ENCODE measurements at places on chromosomes 1 and 21. TPM values are rescaled to one million over a fixed set of nuclear protein-coding genes. Genes with fewer than 3 reads are reported as not detected.

DNA sequence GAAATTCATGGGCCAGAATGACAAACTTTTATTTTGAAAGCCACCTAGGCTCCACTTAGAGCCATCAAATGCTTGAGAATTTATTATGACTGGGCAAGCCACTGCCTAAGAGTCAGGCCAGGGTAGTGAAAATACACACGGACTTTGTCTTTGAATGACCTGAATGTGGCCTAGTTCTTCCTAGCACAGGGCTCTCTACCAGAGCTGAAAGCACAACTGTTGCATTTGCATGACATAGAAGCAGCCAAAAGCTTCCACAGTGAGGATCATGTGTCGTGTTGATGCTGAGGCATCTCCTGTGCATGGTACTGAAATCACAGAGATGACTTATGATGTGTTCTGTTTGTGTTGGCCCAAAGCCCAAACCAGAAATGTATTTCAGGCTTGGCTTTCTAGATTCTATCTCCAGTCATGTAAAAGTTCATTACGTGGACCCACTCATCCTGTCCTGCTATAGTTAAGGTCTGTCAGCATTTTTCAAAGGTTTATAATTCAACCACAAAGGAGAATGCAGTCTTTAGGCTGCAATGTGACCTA is 164.0 kb upstream of the UBE2U start:
- DNase-seq, result no peak

DNA sequence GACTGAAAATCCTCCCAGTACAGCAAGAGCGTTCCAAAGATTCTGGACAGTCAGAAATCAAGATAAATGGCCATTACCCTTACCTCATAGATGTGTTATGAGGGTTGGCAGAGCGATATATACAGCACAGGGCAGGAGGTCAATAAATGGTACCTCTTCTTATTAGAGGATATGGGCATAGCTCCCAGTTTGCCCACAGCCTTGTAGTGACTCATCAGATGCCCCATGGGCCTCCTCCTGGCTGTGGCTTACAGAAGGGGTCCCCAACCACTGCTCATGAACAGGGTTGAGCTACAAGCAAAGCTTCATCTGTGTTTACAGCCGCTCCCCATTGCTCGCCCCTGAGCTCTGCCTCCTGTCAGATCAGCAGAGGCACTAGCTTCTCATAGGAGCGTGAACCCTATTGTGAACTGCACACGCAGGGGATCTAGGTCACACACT is 7.3 kb upstream of the IFNGR2 start:
- DNase-seq, result no peak

DNA sequence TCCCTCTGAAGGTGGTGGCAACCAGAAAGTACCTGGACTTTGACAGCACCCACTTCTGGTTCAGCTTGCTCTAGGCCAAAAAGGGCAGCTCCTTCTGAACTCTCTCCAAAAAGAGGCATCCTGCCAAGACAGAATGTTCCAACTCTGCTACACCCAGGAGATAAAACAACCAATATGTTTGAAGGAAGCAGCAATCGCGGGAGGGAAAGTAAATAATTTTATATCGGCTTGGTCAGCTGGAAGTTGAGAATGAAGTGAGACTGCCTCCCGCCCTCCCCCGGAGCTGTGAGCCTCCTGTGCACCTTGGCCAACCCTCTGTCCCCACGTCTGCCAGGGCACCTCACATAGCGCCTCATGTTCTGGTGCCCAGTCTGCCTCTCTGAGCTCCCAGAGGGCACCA is 130.3 kb upstream of the ATP1A1 start:
- no peak for DNase-seq

DDAH1 gene
- total RNA-seq, result 19.6 TPM

DNA sequence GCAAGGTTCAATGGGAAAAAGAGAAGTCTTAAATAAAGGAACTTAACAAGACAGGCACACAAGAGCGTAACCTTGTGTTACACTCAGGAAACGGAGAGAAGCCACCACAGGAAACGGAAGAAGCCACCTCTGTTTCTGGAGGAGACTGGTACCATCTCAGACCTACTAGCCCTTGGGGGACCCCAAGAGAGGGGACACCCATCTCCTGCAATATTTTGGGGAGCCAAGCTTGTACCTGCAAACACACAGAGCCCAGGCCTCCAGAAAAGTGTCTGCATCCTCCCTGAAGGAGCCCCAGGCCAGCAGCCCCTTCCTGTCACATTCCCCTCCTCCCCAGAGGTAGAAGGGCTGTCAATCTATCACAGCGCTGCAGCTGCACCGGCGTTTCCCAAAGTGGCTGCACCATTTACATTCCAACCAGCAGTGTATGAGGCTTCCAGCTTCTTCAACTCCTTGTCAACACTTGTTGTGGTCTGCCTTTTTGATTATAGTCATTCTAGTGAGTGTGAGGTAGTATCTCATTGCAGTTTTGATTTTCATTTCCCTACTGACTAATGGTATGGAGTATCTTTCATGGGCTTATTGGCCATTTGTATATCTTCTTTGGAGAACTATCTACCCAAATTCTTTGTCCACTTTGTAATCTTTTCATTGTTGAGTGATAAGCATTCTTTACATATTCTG is 23.0 kb upstream of the PADI1 start:
- DNase-seq, result peak; percentile 38

DNA sequence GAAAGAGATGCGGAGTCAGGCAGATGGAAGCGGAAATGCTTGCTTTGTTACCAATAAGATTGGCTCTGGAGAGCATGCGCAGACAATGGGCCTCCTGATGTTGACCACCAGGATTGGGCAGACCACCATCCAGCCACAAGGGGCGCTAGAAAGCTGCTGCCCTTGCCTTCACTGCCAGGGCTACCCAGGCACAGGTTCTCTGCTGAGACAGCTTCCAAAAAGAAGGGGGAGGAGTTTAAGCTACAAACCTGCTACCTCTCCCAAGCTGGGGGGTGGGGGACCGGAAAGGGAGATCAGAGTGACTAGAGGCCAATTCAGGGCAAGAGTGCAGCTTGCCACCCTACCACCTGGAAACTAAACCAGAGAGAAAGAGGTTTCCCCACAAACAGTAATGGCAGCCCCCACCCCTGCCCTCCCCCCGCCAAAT is 369.7 kb downstream of the RRAGC start:
- DNase-seq, result no peak

ARPC5 gene
- 47.7 TPM for total RNA-seq

- no peak for DNase-seq
These were observed 3.1 kb downstream of the KANK4 start for GRCh38 chr1:62316135-62316534.

C1orf56 gene
- total RNA-seq, result 2.7 TPM

DNA sequence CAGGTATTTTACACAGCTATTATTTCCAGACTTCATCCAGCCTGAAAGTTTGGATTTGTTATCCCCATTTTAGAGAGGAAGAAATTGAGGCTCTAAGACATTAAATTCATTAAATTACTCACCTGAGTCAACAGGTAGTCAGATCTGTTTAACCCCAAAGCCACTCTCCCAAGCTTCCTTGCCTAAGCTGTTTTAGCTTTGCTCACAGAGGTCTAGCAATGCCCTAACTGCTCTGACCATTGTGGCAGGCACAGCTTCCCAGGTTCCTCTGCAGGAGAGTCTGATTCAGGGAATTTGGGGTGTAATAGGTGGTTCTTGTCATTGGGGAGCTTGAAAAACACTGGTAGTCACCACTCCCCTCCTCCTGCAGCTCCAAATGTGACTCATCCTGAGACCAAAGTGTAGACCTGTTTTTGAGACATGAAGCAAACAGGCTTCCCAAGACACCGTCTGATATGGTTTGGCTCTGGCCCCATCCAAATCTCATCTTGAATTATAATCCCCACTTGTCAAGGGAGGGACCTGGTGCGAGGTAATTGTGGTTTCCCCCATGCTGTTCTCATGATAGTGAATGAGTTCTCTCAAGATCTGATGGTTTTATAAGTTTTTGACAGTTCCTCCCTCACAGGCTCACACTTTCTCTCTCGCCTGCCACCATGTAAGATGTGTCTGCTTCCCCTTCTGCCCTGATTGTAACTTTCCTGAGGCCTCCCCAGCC is 142.8 kb upstream of the DNAH14 start:
- no peak for DNase-seq

TEKT2 gene
- total RNA-seq, result not detected

GRCh38 chr21:46352913-46353312 is 29.0 kb downstream of the PCNT start:
- no peak for DNase-seq

DNA sequence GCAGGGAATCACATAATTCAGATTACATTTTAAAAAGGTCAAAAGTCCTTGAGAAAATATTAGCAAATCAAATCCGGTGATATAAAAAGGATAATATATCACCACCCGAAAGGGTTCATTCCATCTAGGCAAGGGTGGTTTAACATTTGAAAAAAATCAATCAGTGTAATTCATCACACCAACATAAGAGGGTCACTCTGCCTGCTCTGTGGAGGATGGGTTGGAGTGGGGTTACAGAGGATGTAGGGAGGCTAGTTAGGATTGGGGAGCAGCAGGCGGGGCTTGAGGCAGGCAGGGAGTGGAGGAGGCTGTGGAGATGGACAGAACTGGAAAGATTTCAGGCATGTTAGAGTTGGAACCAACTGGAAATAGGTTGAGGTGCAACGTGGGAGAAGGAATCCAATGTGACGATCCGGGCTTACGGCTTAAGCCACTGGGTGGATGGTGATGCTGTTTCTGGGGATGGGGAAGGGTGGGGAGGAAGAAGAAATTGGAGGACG is 12.5 kb downstream of the ADORA1 start:
- DNase-seq, result no peak

DNA sequence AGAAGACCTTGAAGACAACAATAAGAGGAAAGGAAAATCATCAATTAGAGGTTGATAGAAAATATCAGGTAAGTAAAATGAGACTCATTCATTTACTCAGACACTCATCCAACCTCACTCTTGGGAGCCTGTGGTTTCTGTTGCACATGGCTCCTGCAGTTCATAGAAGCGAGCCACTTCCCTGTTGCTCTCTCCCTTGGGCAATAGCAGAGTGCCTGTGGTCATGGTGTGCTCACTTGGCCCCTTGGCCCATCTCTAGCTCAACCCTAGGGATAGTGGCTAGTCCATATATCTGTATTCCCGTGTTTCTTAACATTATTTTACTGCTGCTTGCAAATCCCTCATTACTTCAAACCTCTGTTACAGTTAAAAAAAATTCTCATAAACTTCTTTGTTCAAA is 368.6 kb downstream of the PTPRC start:
- no peak for DNase-seq

VSIG8 gene
- total RNA-seq, result 28.8 TPM

DNA sequence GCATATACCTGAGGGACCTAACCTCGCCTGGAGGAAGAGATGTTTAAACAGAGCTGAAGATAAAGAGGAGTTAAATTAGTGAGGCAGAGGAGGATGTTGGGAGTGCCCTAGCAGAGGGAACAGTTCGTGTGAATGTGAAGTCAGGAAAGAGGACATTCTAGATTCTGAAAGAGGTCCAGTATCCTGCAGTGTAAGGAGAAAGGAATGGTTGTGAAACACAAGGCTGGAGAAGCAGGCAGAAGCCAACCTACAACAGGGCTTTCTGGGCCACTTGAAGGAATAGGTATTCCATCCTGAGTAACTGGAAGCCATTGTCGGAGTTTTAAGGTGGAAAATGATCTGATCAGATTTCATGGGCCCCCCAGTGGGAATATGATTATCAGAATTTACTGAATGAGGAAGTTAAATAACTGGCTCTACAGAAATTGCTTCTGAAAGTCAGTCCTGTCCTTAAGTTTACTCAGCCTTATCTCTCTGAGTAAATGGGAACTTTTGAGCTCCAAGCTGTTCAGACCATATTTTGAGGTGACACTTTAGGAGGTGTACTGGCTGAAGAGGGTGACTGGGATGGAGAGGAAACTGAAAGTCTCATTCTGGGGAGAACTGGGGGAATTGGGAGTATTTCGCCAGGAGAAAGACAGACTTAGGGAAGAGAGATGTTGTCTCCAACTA is 24.4 kb upstream of the FAAH start:
- no peak for DNase-seq

AGMAT gene
- not detected for total RNA-seq

DNA sequence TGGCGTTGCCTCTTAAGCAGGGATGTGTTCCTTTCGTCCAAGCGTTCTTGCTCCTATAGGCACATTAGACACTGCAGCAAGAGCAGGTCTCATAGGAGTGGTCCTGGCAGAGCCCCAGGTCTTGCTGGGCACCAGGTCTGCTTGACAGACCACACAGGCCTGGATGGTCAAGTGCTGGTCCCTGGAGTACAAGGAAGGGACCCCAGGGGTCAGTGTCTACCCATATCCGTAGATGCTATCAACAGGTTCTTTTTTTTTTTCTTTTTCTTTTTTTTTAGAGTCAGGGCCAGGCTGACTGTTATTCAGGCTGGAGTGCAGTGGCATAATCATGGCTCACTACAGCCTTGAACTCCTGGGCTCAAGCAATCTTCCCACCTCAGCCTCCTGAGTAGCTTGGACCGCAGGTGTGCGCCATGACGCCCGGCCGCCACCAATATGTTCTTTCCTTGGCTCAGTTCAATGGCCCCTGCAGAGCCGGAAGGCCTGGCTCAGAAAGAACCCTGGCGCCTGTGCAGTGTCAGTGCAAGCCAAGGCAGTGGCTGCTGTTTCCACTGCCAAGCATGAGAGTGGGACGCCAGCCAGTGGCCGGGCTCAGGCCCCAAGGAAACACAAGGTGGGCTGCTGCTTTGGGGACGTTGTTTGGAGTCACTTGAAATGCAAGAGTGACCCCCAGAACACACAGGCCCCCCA is 10.0 kb upstream of the TNFRSF8 start:
- DNase-seq, result no peak

CLDN17 gene
- total RNA-seq, result not detected

CD1E gene
- total RNA-seq, result 8.9 TPM

GRCh38 chr1:228989176-228989575 is 253.9 kb downstream of the RHOU start:
- DNase-seq, result no peak

DNA sequence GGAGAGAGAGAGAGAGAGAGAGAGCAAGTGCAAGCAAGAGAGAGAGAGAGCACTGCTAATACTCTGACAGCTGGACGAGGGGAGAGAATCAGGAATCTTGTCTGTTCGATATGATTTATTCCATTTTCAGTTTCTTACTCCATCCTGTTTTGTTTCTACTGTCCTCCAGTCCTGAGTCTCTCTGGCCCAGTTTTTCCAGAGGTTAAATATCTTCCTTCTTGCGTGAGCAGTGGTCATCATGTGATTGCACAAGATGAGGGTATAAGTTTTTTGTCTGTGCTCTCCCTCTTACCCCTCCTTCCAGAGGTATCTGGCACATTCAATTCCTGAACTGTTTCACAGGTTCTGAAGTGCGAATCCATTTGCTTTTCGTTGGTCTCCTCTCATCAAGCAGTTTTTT is 16.8 kb downstream of the UBE2U start:
- DNase-seq, result no peak

GRCh38 chr1:7177438-7178146 is 392.3 kb downstream of the CAMTA1 start:
- DNase-seq, result no peak

All from suprapubic skin (tissue), 4 donors.